ENCODE measurements at places on chromosomes 1 and 21.

DNA sequence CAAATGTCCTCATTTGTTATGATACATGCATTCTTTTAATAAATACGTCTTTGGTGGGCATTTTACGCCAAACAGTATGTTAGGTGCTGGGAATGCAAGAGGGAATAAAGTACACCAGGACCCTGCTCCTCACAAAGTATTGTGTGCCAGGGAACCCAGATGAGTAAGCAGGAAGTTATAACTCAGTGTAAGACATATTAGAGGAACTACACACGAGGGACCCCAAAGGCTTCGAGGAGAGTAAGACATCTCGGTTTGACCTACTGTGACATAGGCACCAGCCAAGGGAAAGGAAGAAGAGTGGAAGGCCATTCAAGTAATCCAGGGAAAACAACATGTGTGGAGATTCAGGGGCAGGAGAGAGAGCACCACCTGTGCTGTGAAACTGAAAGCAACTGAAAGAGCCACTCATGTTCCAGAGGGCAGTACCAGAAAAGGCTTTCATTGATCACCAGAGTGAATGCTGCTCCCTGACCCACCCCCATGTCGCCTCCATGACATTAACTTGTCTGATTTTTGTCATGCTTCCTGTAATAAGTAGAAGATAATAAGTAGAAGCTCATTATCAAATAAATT lies 542.5 kb upstream of the PKN2 start:
- no peak for DNase-seq

DNA sequence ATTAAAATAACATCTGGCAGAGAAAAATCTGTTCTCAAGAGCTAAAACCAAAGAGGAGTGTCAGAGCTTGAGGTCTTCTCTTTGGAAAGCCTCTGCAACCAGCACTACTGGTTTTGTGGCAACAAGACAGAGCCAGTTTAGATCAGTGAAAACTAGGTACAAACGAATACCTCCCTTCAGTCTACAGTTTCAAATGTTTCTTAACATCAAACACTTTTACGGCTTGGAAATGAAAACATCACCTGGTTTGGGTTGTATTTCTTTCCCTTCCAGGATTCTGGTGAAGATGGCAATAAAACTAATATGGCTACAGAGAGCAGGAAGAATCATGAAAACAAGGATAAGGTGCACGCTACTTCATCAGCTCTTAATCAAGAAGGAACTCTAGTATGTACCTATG lies 339.4 kb upstream of the ESRRG start:
- DNase-seq = no peak

DNA sequence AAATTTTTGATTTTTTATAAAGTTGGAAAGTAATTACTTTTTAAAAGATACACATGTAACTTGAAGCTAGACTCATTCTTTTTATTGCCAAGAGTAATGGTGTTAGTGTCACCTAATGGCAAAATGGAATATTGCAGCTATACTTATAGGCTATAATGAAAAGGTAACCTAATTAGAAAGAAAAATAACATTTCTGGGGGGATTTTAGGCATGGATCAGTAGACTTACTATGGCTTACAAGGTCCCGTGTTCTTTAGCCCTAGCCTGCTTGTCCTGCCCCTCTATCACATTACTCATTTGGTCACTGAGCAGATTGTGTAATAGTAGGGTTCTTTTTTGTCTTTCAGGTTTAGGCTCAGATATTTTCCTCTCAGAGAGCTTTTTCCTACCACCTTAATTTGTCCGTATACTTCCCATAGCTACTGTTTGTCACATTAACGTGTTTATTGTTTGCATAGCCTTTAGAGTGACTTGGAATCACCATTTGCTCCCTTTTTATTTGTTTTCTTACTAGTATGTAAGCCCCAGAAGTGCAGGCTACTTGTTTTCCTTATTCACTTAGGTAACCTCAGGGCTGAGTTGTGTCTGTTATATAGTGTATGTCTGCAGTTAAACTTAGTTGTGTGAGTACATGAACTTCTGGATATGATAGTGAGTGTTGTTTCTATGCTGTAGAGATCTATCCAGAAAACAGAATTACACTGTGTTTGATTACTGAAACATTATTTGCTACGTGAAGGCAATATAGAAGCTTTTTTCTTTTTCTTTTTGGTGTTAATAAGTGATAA lies 58.7 kb downstream of the RABGAP1L start:
- no peak for DNase-seq

DNA sequence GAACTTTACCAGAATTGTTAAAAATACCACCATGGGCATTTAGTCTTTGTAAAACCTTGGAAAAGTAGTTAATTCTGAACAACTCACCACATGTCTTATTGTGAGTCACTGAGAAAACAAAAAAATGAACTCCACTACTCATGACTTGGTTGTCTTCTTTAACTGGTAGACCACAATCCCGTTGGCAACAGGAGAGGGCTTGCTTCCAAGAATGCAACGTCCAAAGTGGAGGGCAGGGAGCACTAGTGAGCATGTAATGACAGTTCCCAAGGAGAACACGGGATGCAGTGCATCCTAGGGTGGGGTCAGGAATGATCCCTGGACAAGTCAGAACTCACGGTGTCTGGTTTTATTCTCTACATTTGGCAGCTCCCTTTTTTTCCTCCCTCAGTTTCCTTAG lies 15.2 kb upstream of the HMCN1 start:
- DNase-seq = no peak

- no peak for DNase-seq
These were observed 55.3 kb downstream of the NDUFS5 start for GRCh38 chr1:39081271-39082009.

DNA sequence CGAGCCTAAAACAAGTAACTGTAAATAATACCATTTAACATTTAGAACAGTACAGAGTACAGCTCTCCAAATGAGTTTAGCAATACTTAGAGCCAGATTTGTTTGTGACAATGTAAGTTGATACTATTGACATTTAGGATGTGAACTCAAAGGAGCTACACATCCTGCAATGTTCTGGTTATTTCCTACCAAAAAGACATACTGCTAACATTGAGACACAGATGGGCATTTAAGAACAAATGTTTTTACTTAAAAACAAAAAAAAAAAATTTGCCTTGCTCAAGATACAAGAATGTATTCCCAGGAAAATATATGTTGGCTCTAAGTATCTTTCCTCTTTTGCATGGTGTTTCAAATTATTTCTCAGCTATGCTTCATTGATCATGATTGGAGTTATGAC lies 1464.8 kb upstream of the PRMT6 start:
- no peak for DNase-seq

DNA sequence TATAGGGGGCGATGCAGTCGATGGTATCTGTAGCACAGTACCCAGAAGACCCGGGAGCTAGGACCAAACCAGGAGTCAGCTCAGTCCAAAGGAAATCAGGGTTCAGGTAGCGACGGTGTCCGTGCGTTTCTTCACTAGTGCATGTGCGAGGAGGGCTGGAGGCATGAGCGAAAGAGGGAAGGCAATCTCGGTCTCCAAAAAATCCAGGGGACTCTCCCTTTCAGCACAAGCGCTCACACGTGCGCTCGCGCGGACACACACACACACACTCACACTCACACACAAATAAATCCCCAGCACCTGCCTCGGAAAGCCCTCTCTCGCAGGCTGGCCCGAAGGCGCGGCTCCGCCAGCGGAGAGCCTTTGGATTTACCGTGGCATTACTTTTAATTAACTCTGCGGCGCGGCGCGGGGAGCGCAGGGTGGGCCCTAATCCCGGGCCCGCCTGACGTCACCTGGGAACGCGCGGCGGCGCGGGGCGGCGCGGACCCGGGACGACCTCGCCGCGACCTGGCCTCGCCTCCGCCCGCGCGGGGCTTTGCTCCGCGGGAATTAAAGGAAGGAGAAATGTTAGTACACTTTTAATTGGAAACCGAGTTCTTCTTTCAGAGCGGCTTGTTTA lies 121.2 kb downstream of the LMX1A start:
- no peak for DNase-seq

GRCh38 chr1:76374086-76374485 lies 299.5 kb downstream of the ST6GALNAC3 start:
- no peak for DNase-seq

DNA sequence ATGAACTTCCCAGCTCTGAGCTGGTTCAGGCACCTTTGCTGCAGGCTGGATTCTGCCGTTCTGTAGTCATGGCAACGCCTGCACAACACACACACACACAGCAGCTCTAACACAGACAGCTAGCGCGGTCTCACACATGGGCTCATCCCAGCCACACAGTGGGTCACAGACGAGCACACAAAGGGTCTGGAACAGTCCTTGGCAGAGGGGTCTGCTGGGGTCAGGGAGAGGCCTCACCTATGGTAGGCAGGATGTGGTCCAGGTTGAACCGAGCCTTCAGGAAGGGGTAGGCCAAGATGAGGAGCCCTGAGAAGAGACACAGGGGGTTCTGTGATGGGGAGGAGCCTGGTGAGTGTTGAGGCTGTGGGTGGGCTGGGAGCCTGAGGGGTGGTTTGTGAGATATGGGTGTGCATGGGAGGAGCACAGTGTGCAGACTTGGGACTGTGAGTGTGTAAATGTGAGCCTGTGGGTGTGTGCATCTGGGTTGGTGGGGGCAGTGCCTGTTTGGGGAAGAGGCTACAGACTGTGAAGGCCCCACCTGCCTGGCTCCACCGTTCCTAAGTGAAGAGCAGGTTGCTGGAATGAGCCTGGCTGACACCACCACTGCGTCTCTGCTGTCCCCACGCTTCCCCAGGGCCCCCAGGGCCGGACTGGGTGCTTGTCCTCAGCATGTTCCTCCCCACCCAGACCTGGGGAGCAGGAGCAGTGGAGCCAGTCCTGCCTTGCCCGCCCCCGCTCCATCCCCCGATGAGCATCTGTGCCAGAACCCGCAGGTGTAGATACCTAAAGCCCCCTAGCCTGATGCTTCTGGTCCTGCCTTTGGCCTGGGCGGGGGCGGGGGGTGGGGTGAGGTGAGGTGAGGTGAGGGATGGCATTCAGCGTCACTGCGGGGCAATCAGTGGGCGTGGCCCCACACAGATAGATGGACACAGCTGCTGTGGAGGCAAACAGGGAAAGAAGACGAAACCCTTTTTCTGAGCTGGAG lies 1.5 kb downstream of the KNCN start:
- no peak for DNase-seq

- no peak for DNase-seq
These were observed 3.9 kb upstream of the OLFML3 start for GRCh38 chr1:113975211-113975895.

DNA sequence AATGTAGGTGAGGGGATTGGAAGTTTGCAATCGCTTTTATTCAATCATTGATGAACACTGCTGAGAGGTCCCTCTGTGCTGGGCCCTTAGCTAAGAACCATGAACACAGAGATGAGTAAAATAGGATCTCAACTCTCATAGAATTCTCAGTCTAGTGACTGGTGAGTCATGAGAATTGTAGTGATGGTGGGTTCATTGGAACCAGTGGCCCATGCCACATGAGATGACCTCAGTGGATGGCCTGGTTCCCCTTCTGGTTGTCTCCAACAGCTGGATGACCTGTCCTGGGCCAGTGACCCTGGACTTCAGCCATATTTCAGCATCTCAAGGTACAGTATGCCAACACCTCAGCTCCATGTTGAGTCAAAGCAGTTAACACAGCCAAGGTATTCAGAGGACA lies 21.3 kb upstream of the S100A10 start:
- no peak for DNase-seq

GRCh38 chr1:26122988-26123973 lies 11.7 kb downstream of the PDIK1L start:
- no peak for DNase-seq

- no peak for DNase-seq
These were observed 58.1 kb downstream of the RPAP2 start for GRCh38 chr1:92356956-92357355.

GRCh38 chr1:29984166-29984861 lies 739.1 kb downstream of the MATN1 start:
- no peak for DNase-seq

GRCh38 chr1:47224676-47225399 lies 7.2 kb downstream of the TAL1 start:
- DNase-seq = no peak

DNA sequence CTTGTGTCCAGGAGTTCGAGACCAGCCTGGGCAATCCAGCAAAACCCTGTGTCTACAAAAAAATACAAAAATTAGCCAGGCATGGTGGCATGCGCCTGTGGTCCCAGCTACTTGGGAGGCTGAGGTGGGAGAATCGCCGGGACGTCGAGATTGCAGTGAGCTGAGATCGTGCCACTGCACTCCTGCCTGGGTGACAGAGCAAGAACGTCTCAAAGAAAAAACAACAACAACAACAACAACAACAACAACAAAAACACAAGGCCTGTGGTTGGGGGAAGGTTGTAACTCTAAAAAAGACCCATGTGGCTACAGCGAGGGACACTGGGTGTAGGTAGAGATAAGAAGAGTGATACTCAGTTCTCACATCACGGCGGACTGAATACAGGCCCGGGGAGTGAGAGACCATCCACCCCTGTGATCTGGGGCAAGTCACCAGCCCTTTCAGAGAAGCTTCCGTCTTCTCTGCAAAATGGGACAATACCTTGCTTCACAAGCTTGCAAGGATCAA lies 848 bp upstream of the CDC42 start:
- DNase-seq = no peak

DNA sequence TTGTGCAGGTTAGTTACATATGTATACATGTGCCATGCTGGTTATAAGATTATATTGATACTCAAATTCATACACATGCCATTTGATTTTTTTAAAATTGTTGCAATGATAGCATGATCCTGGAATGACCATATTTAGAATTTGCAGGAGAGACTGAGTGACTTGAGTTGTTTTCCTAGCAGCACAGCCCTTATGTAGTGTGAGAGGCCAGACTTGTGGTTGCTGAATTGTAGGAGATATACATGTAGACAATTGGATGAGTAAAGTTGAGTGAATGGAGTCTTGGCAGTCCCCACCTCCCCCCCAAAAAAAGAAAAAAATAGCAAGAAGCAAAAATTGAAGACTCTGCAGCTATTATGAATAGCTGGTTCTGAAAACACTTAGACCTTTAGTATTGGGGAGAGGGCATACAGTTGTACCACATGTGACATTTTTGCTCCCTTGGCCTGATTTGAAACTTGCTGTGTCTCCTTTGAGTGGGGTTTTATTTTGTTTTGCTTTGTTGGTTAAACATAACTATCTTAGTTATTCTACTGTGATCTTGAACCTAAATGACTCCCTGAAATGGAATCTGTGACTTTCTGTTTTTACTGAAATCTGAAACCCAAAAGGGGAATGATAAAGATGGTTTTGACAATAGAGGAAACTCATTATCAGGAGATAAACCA lies 280.3 kb downstream of the HMCN1 start:
- DNase-seq = no peak

- no peak for DNase-seq
These were observed 14.8 kb upstream of the NCMAP start for GRCh38 chr1:24540906-24541710.

GRCh38 chr1:189192741-189193520 lies 1284.7 kb downstream of the BRINP3 start:
- DNase-seq = no peak

All from stimulated activated CD4-positive, alpha-beta T cell treated with anti-CD3 and anti-CD28 coated beads, TNF-alpha, amount 100 ng/mL, for 1 hour (primary cell).